ENCODE measurements at places on chromosomes 7 and 10. TPM values are rescaled to one million over a fixed set of nuclear protein-coding genes. Genes with fewer than 3 reads are reported as not detected.

The SMKR1 gene
- 6.1 TPM for total RNA-seq

The FOXI2 gene
- not detected for total RNA-seq

The SH2D4B gene
- 0.23 TPM for total RNA-seq

The GIMAP7 gene
- 40.5 TPM for total RNA-seq
